CD8-positive, alpha-beta memory T cell (primary cell): ENCODE measurements at places on chromosomes 5 and 9.

DNA sequence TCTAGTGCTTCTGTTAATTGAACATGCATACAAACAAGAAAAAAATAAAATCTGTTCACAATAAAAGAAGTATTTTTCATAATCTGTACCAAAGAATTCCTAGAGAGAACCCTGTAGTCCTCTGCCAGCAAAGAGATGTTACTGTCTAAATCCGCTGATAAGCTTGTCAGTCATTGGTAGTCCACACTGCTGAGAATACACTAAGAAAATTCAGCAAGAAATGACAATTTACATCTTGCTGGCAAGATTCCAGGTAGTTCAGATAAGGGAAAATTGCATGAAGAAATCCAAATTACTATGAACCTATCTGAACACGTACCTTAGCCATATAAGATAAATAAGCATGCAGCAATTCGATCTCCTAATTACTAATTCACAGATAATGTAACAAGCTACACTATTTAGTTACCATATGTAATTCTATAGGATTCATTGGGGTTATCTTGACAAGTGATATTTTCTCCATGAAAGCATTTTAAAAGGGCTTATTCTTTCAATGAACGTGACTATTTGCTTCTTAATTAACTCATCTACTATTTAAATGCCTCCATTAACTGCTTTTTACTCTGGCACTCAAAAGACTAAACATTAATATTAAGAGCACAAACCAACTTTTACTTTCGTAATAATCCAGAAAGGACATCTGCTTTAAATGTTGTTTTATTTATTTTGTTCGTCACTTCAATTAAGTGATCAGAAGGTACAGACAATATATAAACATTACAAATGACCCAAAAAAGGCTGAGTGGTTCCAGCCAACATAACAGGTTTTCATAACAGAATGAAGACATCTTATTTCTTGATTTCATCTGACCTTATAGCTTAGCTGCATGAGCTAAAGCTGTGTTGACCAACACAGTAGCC, 9.7 kb downstream of the MPDZ start:
- DNase-seq = no peak

DNA sequence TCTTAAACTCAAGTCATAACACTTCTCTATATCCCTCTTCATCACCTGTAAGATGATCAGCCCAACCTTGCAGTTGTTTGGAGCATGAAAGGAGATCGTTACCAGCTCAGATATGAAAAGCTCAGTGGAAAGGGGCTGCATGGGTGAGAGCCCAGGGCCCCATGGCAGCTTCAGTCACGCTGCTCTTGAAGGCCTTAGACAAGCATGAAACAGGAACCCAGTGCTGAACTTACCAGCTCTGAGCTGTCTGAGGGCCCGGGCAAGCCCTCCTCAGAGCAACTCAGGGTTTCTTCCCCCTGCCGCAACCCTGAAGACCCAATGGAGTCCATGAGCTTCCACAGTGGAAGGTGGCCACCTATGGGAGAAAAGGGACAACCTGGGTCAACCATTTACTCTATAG, 3.3 kb downstream of the HK3 start:
- no peak for DNase-seq

DNA sequence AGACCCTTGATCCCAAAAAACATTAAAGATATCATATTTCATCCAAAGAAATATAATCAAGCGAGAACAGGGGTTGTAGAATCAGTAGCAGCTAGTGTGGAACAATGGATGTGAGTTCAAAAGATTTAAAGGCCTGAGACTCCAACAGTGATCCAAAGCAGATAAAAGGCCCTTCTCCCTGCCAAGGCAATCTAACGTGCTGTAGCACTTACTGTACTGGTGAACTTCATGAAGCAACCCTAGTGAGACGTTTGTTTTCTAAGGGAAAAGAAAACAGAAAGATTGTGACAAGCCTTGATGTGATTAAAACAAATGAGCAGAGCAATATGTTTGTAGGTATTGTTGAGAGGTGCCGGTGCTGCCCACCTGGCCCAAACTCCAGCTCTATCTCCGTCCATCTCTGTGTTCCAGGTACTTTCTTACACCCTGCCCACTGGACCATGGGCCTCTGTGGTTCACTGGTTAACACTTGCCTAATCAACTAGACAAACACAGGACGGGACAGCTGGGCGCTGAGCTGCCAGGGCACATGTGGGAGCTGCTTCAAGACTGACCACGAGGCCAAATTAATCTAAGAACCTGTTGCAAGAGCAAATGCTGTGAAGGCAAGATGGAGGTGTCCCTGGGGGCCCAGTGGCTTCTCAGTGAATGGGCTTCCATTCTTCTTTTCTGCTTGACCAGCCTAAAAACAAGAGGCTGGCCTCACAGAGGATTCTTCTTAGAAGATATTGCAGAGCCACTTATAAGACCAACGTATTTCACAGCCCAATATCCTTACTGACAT, 265.5 kb downstream of the CWC27 start:
- DNase-seq = no peak

- DNase-seq = no peak
Observed at GRCh38 chr9:78386348-78386747, 89.4 kb downstream of the PSAT1 start.

DNA sequence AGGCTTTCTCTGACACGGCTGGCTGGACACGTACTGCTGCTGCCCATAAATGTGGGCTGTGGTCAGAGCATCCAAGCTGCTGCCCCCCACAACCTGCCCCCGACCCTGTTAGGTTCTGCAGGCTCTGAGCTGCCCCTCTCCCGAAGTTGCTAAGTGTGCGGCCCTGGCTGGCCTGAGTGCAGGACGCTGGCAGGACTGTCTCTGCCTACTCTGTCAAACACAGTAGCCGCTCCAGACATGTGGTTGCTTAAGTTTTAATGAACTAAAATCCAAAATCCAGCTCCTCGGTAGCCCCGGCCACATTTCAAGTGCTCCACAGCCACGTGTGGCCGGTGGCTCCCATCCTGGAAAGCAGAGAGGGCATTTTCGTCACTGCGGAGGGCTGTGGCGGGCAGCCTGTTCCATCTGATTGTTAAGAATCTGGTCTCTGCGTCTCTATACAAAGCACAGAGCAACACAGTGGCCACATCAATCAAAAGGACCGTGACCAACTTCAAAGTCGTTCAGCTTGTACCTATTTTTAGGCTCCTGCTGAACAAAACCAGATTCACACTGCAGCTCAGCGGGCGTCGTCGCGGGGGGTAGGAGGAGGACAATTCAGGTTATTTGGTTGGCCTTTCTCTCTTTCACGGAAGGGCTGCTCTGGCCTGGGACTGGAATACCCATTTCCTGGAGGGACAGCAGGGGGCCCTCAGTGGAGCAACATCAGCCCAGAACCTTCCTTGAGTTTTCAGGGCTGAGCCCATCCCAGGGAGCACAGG, 68.9 kb downstream of the PTCH1 start:
- DNase-seq = no peak
